ENCODE measurements at places on chromosomes 5 and 9. TPM values are rescaled to one million over a fixed set of nuclear protein-coding genes. Genes with fewer than 3 reads are reported as not detected.

The CER1 gene
- polyA plus RNA-seq: not detected

- DNase-seq: no peak
- no peak overlapping the region for H3K4me3 ChIP-seq
- no peaks in the 10 kb centered on the region for H3K27me3 ChIP-seq
- peaks cover 2% of the 10 kb centered on the region for H3K36me3 ChIP-seq
These were observed 121.6 kb upstream of the DPYSL3 start for GRCh38 chr5:147631428-147632003.

The HAVCR2 gene
- polyA plus RNA-seq: 0.12 TPM

- H3K27me3 ChIP-seq: no peaks in the 10 kb centered on the region
- H3K36me3 ChIP-seq: peaks cover 19% of the 10 kb centered on the region
- no peak for DNase-seq
These were observed 13.7 kb upstream of the CAMSAP1 start for GRCh38 chr9:135920973-135921585.

The MLANA gene
- not detected for polyA plus RNA-seq

- no peaks in the 10 kb centered on the region for H3K27me3 ChIP-seq
- H3K27ac ChIP-seq: no peak overlapping the region
- H3K36me3 ChIP-seq: no peaks in the 10 kb centered on the region
- no peaks in the 10 kb centered on the region for H3K4me1 ChIP-seq
These were observed 184.4 kb upstream of the EFNA5 start for GRCh38 chr5:107855171-107855570.

- H3K4me3 ChIP-seq: no peak overlapping the region
- no peaks in the 10 kb centered on the region for H3K36me3 ChIP-seq
These were observed 157.5 kb downstream of the DOCK8 start for GRCh38 chr9:372128-372527.

The AGXT2 gene
- polyA plus RNA-seq: not detected

- no peak overlapping the region for H3K27ac ChIP-seq
- H3K36me3 ChIP-seq: no peaks in the 10 kb centered on the region
- no peaks in the 10 kb centered on the region for H3K4me1 ChIP-seq
- no peak overlapping the region for H3K4me3 ChIP-seq
- no peaks in the 10 kb centered on the region for H3K27me3 ChIP-seq
These were observed 25.8 kb upstream of the HSD17B3 start for GRCh38 chr9:96327694-96328352.

DNA sequence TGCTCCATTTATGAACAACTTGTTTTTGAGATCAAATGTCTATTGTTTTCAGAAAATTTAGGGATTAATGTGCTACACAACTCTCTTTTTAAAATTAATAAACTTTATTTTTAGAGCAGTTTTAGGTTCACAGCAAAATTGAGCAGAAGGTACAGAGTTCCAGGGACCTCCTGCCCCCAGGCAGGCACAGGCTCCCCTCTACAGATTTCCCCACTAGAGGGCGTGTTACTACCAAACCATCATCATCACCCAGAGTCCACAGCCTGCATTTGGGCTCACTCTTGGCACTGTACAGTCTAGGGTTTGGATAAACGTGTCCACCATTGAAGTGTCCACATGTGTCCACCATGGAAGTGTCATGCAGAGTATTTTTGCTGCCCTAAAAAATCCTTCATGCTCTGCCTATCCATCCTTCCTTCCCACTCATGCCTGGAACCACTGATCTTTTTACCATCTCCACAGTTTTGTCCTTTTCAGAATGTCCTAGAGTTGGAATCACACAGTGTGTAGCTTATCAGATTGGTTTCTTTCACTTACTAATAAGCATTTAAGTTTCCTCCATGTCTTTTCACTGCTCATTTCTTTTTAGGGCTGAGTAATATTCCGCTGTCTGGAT, 61.7 kb downstream of the MRPL36 start:
- H3K36me3 ChIP-seq: no peaks in the 10 kb centered on the region
- H3K4me3 ChIP-seq: no peak overlapping the region
- H3K4me1 ChIP-seq: no peaks in the 10 kb centered on the region
- DNase-seq: peak; percentile 42

The PCDHB5 gene
- 0.10 TPM for polyA plus RNA-seq

DNA sequence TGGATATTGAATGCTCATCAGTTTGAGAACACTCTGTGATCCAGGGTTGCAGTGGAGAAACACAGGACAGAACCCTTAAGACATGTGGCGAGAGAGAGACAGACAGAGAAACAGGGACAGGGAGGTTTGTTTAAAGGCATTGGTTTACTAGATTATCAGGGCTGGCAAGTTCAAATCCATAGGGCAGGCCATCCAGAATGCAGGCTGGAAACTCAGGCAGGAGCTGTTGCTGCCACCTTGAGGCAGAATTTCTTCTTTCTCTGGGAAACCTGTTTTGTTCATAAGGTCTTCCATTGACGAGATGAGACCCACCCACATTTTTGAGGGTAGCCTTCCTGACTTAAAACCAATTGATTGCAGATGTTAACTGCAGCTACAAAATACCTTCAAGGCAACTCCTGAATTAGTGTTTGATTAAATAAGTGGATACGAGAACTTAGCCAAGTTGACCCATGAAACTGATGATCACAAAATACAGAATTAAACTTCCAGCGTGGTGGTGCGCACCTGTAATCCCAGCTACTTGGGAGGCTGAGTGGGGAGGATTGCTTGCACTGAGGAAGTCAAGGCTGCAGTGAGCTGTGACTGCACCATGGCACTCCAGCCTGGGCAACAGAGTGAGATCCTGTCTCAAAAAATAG, 55.9 kb downstream of the NSUN2 start:
- no peaks in the 10 kb centered on the region for H3K27me3 ChIP-seq
- peak; percentile 74 for DNase-seq
- H3K4me3 ChIP-seq: no peak overlapping the region
- H3K27ac ChIP-seq: no peak overlapping the region
- H3K36me3 ChIP-seq: no peaks in the 10 kb centered on the region

The PCDHB6 gene
- polyA plus RNA-seq: 5.0 TPM

DNA sequence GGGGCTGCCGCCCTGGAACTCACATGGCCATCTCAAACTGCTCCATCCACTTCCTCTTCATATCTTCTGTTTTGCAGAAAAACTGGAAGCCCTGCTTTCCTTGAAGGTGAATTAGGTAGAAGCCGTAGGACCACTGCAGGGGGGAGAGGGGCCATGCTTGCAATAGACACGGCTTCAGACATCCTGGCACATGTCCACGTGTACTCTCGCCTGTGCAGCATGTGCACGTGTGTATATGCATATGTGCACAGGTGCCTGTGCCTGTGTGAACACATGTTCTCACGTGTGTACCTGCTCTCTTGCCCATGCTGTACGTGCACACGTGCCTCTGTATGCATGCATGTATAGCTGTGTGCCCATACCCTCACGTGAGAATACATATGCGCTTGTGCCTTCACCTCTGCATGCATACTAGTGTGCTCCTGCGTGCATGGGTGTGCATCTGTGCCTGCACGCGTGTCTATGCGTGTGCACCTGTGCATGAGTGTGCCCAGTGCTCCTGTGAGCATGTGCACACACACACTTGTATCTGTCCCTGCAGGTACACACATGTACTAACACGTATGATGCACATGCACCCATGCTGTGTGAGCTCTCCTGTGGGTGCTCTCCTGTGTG, 47.7 kb upstream of the SARDH start:
- no peaks in the 10 kb centered on the region for H3K27me3 ChIP-seq
- peaks cover 26% of the 10 kb centered on the region for H3K4me1 ChIP-seq
- no peaks in the 10 kb centered on the region for H3K36me3 ChIP-seq

The FANCG gene
- 25.1 TPM for polyA plus RNA-seq

The NEURL1B gene
- 2.8 TPM for polyA plus RNA-seq

The WNT8A gene
- polyA plus RNA-seq: not detected

GRCh38 chr5:122665051-122665450, 109.8 kb upstream of the SNX2 start:
- H3K4me3 ChIP-seq: no peak overlapping the region
- H3K36me3 ChIP-seq: no peaks in the 10 kb centered on the region
- no peaks in the 10 kb centered on the region for H3K4me1 ChIP-seq
- H3K27me3 ChIP-seq: no peaks in the 10 kb centered on the region
- H3K27ac ChIP-seq: no peak overlapping the region

The LOX gene
- 36.3 TPM for polyA plus RNA-seq

The PCDHB15 gene
- polyA plus RNA-seq: 0.99 TPM

The ZBTB26 gene
- 3.9 TPM for polyA plus RNA-seq

- no peaks in the 10 kb centered on the region for H3K36me3 ChIP-seq
- H3K4me1 ChIP-seq: peaks cover 7% of the 10 kb centered on the region
- H3K4me3 ChIP-seq: no peak overlapping the region
These were observed 134.8 kb downstream of the KCNIP1 start for GRCh38 chr5:170638454-170639220.

GRCh38 chr9:70506159-70506558, 91.7 kb upstream of the KLF9 start:
- H3K27ac ChIP-seq: no peak overlapping the region
- H3K4me3 ChIP-seq: no peak overlapping the region
- no peaks in the 10 kb centered on the region for H3K4me1 ChIP-seq
- no peaks in the 10 kb centered on the region for H3K36me3 ChIP-seq
- DNase-seq: no peak

The CTNNA1 gene
- 118 TPM for polyA plus RNA-seq

DNA sequence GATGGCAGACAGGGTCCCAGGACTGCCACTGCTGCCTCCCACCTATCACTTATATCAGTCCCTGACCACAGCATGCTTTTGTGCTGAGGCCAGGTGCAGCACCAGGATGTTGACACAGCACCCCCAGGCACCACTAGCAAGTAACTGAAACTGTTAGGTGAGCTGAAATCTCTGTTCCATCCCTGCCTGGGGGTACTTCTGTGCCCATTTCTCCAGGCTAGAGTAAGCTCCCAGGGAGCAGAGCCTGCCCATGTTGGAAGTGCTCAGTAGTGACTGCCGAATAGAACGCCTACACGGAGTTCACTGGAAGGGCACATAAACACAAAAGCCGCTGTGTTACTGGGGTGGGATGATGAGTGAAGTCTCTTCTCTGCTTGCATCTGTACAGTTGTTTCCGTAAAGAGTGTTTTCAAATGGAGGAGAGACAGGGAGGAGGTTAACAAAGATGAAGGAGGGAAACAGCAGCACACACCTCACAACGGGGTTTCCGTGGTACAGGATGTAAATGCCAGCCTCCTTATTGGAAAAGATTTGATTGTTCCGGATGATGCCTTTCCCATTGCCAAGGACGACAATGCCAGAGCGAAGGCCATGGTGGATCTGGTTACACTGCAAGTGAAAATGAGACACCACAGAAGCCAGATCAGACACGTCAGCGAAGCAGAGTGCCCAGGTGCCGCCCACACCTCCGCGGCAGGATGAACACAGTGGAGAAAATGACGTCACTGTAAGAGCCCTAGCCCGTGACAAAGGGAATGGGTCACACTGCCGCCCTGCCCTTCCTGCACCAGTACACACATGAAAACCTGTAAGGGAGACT, 43.1 kb downstream of the POLR1E start:
- no peaks in the 10 kb centered on the region for H3K27me3 ChIP-seq
- H3K4me1 ChIP-seq: no peaks in the 10 kb centered on the region
- no peak overlapping the region for H3K27ac ChIP-seq
- no peak overlapping the region for H3K4me3 ChIP-seq
- no peak for DNase-seq

The MORN5 gene
- not detected for polyA plus RNA-seq

The PCDHA9 gene
- polyA plus RNA-seq: 0.02 TPM

GRCh38 chr5:10518347-10518746, 45.5 kb upstream of the ANKRD33B start:
- peaks cover 2% of the 10 kb centered on the region for H3K4me1 ChIP-seq
- no peak for DNase-seq
- no peak overlapping the region for H3K4me3 ChIP-seq
- H3K27ac ChIP-seq: no peak overlapping the region
- no peaks in the 10 kb centered on the region for H3K27me3 ChIP-seq

- H3K27me3 ChIP-seq: no peaks in the 10 kb centered on the region
- H3K4me1 ChIP-seq: peaks cover 8% of the 10 kb centered on the region
- no peaks in the 10 kb centered on the region for H3K36me3 ChIP-seq
- DNase-seq: no peak
- H3K4me3 ChIP-seq: no peak overlapping the region
These were observed 4.1 kb downstream of the NR6A1 start for GRCh38 chr9:124766815-124767554.

The STKLD1 gene
- polyA plus RNA-seq: 2.5 TPM

DNA sequence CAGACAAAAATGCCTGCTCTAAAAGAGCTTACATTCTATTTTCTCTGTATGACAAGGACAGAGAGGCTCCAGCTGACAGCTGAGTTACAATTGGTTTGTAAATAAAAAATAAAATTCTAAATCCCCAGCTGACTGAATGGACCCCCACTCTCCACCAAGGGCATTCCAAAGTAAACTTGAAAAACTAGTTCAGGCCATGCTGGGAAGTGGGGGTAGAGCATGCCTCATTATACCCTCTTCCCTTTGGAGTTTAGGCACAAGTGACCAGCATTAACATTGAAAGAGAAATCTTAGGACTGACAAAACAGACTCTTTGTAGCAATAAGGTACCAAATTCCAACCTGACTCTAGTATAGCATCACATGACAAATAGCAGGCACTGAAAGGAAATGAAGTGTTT, 31.0 kb downstream of the KIF4B start:
- no peaks in the 10 kb centered on the region for H3K4me1 ChIP-seq
- H3K27me3 ChIP-seq: no peaks in the 10 kb centered on the region
- no peak overlapping the region for H3K4me3 ChIP-seq
- no peak overlapping the region for H3K27ac ChIP-seq

The FGF18 gene
- 0.89 TPM for polyA plus RNA-seq

The FOXD4 gene
- 0.34 TPM for polyA plus RNA-seq

Data from SK-N-SH (cell line).